ENCODE measurements at places on chromosomes 7 and 10.
A peak's percentile ranks its signal among the peaks of the same experiment; 100 is the strongest.

DNA sequence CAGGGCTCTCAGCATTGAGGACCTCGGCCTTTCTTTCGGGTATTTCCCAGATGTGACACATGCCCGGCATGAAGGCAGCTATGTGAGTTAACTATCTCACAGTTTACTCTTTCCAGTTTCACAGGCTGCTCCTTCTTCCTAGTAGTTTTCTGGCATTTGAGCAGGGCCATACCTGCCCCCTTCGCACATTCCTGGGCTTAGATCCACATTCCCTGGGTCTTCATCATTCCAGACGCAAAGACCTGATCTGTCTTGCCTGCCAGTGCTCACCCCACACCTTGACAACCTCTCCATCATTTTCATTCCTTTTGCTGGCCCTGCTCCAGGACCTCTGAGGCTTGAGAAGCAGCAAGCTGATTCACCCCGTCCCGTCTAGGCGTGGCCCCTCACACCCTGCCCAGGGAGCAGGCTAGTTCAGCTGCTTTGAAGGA is 227.5 kb downstream of the WDR11 start:
- DNase-seq = no peak

GRCh38 chr7:40211276-40212003 is 76.6 kb downstream of the SUGCT start:
- DNase-seq = no peak

- DNase-seq = no peak
These were observed 248.0 kb downstream of the USP6NL start for GRCh38 chr10:11363497-11363896.

DNA sequence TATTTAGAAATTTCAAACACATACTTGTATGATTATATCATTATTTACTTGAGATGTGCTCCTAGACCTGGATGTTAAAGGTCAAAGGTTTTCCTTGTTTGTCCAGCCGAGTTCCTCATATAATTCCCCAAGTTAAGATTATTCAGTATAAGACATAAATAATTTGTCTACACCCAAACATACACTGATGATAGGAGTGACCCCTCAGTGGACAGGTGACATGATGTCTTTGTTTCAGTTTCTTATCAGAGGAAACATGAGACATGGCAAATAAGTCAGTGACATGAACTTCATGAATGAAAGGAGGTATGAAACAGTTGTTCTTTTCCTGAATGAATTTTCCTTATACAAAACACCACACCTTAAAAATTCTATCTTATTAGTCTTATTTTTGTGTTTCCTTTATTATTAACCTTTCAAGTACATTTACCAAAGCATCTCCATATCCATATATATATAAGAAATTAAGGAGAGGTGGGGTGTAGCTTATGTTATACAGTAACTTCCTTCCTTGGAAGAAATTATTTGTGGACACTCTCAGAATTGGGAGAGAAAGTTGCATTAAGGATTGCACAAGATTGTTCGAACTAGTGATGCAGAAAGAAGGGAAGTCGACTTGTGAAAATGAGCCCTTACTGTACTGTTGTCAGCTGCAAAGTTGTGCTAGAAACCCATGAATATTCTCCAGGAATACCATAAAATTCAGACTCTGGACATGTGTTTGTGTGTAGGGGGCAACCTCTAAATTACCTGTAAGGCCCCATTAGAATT is 60.5 kb downstream of the POM121L12 start:
- no peak for DNase-seq

DNA sequence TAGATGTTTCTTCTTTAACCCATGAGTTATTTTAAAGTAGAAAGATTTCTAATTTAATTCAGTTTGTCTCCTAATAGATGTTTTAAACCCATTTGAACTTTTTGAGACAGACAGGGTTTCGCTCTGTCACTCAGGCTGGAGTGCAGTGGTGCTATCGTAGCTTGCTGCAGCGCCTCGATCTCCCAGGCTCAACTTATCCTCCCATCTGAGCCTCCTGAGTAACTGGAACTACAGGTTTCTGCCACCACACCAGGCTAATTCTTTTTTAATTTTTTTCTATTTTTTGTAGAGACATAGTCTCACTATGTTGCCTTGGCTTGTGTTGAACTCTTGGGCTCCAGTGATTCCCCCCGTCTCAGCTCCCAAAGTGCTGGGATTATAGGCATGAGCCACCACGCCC is 53.0 kb upstream of the RAB18 start:
- DNase-seq = no peak

GRCh38 chr10:34444223-34445183 is 370.6 kb downstream of the PARD3 start:
- peak; percentile 3 for DNase-seq

DNA sequence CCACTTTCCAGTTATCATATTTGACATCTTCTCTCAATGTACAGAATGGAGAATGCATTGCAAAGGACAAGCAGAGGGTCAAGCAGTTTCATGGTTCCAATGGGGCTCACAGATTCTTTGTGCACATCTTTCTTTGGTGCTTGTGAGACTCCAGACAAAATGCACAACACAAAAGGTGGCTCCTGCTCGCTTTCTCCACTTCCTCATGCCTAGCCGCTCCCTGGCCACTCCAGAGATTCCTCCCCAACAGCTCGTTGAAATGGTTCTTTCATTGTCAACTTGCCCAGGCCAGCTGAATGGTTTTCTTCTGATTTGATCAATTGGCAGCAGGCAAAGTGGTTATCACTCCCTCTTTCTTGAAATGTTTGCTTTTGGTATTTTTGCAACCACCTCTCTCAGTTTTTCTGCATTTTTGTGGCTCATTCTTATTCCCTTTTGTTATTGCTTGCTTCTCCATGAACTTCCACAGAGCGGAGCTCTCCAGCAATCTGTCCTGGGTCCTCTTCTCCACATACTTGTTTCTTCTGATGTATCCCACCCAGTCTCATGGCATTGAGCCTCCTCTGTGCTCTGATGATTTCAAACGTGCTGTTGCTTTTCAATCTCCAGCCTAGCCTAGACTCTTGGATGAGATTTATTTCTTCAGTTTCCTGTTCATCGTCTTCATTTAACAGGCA is 507.8 kb upstream of the MKI67 start:
- no peak for DNase-seq

GRCh38 chr7:68317476-68317875 is 1280.8 kb upstream of the AUTS2 start:
- no peak for DNase-seq

DNA sequence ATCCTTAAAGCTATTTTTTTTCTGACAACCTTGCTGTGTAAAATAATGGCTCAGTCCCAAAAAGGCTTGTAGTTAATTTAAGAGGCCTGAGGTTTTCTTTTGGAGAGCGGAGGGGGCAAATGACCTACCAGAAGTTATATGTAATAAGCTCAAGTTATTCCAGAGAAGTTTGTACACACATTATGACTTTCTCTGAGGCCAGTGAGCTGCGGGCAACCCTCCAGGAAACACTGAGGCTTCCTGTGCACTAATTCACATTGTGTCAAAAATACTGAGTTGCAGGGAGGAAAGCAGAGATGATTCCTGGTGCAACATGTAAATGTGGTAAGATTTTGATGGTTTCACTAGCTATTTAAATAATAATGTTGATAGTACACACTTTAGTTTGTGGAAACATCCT is 188.6 kb downstream of the DIP2C start:
- DNase-seq = no peak

DNA sequence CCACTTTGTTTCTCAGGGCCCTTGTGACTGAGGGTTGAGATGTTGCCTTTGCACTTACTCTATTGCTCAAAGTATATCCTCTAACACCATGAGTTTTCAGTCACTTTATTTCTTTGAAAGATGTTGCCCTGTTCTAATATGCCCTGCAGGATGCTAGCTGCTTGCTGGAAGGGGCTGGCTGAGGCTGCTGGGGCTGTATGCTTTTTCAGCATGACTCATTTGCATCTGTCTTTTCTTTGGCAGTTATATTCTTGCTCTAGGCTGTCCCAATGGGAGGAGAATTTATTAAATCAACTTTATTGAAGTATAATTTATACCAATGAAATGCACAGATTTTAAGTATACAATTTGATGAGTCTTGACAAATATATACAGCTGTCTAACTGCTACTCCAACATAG is 157.7 kb downstream of the PLPP4 start:
- no peak for DNase-seq

GRCh38 chr7:100396421-100396982 is 23.2 kb downstream of the PILRA start:
- DNase-seq = peak; percentile 97

- DNase-seq = no peak
These were observed 34.0 kb downstream of the COA1 start for GRCh38 chr7:43695365-43695764.

DNA sequence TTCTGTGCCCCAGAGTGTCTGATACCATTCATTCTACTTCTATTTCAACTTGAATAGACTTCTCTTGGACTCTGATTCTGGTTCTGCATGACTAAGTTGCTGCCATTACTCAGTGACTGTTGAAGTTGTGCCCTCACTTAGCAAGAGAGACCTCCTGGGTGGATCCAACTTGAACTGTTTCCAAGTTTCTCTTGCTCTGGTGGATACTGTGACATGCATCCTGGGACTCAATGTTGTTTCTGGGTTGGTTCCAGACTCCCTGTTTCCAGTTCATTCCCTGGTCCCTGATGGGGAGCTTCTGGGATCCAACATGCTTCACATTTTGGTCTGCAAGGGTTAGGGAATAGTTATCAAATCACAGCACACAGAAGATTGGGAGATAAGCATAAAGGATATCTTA is 26.2 kb upstream of the PRPF18 start:
- no peak for DNase-seq

GRCh38 chr10:88865281-88865876 is 13.7 kb upstream of the ANKRD22 start:
- peak; percentile 61 for DNase-seq

DNA sequence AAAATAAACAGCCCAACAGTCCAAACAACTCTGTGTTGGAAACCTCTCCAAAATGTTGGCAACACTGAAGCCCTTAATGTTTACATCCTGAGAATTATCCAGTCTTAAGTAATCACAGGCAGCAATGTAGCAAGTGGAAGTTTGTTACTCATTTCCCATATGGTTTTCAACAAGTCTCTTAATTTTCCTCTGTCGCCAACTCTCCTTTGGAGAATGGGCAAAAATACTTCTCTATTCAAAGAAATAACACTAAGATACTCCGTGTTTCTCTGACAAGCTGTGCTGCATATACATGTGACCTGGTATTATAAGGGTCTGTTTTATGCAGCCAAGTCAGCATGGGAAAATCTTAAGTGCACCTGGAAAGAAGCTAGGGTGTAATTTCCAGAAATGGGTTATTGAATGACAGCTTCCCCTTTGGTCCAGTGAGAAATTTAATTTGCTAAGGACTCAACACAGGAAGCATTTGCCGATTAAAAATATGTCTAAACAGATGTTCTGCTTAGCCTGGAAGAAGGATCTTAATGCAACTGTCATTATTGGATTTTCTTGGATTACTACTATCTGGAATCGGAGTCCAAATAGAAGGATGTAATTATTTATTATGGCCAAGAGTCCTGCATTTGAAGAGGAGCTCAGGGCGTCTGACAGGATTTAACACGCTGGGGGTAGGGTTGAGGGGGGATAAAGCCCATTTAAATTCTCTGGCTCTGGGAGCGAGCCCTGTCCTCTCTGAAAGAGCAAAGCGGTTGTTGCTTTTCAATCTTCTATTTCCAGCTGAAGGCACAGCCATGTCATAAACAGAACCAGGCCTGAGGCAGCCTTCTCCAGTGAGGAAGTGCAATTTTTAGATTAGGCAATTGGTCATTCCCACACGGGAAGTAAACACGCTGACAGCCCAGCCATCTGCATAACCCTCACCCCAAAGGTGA is 73.1 kb downstream of the TLL2 start:
- peak; percentile 55 for DNase-seq

DNA sequence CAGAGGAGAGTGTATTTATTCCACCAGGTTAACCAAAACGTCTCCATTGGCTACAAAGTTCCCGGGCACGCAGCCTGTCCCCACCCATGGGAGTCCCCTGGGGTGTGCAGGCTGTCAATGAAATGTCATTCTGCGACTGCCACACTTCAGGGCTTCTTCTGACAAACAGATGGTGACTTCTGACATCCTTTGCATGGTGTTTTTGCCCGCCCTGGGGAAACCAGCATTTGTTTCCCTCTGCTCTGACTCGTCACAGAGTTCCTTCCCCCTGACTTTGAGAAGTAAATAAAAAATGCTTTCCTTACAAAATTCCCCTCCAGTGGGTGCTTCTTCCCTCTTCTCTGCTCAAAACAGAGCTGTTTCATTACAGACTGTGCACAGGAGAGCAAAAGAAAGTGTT is 38.2 kb downstream of the TNS3 start:
- peak; percentile 55 for DNase-seq

DNA sequence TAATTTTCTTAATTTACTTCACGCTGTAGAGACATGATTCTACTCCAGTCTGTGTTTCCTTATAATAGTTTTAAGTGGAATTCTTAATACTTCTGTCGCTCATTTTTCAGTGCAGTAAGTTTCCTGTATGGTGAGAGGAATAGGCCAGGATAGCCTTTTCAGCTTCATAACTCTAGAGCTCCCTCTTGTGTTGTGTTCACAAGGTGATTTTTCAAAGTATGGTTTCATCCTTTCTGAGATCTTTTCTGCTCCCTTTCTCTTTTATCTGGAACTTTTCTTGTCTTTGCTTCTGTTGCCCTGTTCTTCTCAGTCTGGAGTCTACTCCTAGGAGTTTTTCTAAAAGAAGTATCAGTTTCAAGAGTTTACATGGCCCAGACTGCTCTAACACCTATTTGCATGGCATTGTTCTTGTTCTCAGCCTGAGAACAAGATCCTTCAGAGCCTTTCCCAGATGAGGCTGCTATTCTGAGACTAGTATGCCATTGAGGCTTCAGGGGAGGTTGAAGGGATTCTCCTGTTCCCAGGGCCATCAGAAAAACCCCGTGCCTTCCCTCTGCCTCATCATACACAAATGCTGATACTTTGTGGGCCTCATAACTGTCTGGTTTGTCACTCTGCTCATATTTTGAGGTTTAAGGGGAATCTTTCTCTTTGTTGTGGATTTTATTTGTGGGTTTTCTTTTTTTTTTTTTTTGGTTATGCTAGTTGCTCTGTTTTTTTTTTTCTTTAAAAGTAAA is 21.8 kb downstream of the NET1 start:
- DNase-seq = peak; percentile 41

DNA sequence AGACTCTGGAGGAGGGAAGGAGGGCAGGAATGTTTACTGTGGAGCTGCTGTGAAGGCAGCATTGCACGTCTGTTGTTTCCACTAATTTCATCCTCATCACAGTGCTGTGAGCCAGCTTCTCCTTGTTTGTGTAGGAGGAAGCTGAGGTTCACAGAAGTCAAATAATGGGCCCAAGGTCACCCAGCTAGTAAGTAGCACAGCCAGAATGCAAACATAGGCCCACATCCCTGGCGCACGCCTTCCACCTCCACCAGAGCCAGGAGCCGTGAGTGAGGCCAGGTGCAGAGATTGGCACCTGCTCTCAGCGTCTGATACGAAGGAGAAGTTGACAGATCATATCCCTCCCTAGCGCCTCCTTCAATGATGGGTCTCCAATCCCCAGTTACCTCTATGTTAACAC is 93.6 kb downstream of the HTR5A start:
- no peak for DNase-seq

GRCh38 chr10:114043532-114044246 is at the start of gene ADRB1:
TSS of gene ADRB1 (plus strand) at chr10:114043866. CDS start at chr10:114044133, 267 bp downstream.
- peak; percentile 25 for DNase-seq

- DNase-seq = peak; percentile 79
These were observed at the start of gene SMURF1 for GRCh38 chr7:99143853-99144672. TSS of gene SMURF1 (minus strand) at chr7:99144108. CDS start at chr7:99143780, 328 bp downstream.
